ENCODE measurements at places on chromosomes 1 and 21. TPM values are rescaled to one million over a fixed set of nuclear protein-coding genes. Genes with fewer than 3 reads are reported as not detected.

MMP23B gene
- total RNA-seq: 25.1 TPM

PTPN14 gene
- total RNA-seq: 25.1 TPM

FCGR1A gene
- 0.46 TPM for total RNA-seq

TNNI3K gene
- total RNA-seq: 84.6 TPM

INAVA gene
- total RNA-seq: not detected

NTNG1 gene
- 0.46 TPM for total RNA-seq

ATAD3C gene
- total RNA-seq: 0.94 TPM

LRRC39 gene
- total RNA-seq: 187 TPM

C1orf105 gene
- total RNA-seq: 14.3 TPM

FBXO42 gene
- total RNA-seq: 17.1 TPM
